ENCODE measurements at places on chromosomes 11 and 22.

GRCh38 chr22:24289741-24290163 is 19.1 kb downstream of the SPECC1L start:
- no peak for DNase-seq

GRCh38 chr11:106017093-106017492 is 4.9 kb downstream of the MSANTD4 start:
- DNase-seq = no peak

DNA sequence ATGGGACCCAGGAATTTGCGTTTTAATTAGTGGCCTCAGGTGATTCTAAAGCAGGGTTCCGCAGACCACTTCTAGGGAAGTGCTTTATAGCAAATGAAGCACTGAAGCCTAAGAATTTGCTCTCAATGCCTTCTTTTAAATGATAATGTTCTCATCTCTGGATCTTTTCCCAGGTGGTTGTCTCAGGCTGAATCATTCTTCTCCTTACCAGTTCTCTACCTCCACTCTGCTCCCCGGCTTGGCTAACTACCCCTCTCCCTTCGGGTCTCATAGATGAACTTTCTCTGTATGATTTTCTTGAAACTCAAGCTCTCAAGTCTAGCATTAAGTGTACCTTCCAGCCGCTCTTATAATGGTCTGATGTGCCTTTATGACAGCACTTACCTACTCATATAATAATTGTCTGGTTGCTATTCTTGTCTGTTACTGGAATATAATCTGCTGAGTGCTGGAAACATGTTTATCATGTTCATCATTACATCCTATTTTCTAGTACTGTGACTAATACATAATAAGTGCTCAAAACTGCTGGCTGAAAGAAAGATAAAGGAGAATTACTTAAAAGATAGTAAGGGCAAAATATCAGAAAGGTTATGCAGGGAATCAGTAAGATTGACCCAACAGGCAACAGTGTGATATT is 195.9 kb upstream of the SESN3 start:
- no peak for DNase-seq

GRCh38 chr11:79199729-79200354 is 241.0 kb downstream of the TENM4 start:
- no peak for DNase-seq

GRCh38 chr11:39374963-39375698 is 2084.3 kb downstream of the LRRC4C start:
- DNase-seq = no peak

DNA sequence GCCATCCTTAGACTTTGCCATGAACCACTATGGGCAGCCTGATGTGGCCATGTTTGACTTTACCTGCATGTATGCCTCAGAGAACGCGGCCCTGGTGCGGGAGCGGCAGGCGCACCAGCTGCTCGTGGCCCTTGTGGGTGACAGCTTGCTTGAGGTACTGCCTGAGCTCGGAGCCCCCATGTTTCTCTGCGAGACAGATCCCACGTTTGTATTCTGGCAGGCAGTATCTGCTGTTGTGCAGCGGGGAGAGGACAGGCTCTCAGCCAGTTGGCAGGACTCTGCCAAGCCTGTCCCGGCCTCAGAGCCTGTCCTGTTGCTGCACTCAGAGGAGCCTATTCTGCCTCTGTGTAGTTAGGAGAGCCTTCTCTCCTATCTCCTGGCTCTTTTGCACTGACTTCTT is 109.9 kb downstream of the MICAL2 start:
- DNase-seq = no peak

DNA sequence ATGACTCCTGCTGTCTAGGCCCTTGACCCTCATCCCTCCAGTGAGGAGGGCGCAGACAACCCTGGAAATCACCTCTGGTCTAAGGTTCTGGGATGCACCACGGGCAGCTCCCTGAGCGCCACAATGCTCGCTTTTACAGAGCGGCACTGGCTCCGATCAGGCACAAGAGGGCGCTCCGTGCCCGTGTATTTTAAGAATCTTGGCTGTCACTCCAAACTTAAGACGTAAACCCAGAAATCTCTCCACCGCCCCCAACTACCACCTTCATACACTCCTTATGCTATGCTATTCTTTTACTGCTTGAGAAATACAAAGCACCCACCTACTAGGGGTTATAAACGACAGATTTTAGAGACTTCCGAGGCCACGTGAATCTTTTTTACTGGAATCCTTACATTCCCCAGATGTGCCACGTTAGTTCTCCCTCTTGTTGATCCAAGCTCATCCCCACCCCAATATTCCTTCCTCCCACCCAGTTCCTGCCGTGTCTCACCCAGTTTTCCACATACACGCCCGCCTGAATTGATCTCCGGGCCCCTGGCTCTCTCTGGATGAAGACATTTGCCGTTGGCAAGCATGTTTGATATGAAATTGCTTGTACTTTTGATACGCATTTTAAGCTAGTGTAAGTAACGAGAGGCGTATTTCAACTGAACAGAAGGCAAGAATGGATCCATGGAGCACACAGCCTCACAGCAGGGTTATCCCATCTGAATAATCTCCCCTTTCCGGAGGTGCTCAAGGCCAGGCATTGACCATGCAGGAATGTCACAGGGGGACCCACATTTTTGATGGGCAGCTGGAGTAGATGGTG is 453.5 kb downstream of the OPCML start:
- DNase-seq = no peak

DNA sequence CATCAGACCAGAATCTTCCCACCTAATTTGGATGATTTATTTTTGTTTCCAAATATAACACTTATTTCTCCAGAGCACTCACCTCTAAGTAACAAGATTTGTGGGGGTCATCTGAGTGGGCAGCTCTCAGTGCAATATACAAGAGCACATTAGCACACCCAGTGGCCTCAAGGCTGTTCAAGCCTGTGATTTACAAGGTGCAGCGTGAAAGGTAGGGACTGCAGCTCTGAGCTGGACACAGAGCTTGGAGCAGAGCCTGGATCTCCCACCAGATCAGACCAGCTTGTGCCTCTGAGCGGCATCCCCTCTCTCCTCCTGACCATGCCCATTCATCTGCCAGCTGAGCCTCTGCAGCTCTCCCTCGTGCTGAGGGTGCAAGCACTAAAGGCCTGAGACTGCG is 323.3 kb upstream of the ZC3H12C start:
- no peak for DNase-seq

DNA sequence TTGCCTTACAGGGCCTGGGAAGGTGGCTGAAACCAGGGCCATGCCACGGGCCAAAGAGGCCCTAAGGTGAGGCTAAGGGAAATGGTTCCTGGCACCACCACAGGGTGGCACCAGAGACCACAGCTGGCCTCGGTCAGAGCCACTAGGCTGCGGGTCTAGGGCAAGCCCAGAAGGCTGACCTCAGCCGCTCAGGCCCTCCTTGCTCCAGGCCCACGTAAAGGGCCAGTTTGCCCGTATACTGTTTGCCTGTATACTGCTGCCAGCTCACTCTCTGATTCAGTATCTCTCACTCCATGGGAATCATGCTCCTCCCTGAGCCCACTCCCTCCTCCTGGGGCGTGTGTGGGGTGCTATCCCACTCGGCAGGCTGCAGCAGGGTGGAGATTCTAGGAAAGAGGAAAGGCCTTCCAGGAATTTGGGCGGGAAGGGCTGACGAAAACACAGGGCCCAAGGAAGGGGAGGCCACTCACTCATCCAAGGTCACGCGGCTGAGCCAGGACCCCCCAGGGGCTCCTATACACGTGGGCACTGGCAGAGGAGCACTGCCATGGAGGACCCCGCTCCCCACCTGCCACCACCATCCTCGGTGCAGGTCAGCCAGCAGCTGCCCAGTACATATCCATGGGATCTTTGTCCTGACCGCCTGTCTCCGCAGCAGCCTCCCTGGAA is 62.4 kb downstream of the NECTIN1 start:
- no peak for DNase-seq

- no peak for DNase-seq
Measured at GRCh38 chr11:73019996-73020395, 122.1 kb downstream of the FCHSD2 start.

DNA sequence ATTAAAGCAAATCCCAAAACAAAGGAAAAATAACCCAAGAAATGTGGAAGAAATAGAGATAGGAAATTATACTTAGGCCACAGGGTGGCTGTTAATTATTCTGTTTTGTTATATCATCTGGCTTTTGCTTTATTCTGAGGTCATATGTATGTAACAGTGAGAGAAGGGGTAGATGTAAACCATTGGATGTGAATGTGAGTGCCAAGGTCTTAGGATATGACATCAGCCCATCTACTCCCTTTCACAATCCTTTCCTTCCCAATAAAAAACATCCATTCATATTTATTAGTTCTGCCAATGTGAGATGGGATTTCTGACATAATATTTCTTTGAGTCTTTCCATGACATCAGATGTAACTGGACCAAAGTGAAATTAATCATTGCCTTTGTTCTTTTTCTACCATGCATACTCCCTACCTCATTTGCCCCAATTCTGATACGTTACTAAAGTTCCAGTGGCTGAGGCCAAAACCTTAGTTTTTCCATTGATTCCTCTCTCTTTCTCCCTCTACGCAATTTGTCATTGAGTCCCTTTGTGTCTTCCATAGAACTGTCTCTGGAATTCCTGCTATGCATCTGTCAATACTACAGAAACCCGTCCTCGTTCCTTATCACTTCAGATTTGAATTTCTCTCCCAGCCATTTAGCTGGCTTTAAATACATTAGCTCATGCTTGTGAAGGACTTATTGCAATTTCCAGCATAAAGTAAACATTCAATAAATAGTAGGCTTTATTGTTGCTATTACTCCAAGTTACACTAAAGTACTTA is 170.3 kb downstream of the ARHGAP42 start:
- no peak for DNase-seq

DNA sequence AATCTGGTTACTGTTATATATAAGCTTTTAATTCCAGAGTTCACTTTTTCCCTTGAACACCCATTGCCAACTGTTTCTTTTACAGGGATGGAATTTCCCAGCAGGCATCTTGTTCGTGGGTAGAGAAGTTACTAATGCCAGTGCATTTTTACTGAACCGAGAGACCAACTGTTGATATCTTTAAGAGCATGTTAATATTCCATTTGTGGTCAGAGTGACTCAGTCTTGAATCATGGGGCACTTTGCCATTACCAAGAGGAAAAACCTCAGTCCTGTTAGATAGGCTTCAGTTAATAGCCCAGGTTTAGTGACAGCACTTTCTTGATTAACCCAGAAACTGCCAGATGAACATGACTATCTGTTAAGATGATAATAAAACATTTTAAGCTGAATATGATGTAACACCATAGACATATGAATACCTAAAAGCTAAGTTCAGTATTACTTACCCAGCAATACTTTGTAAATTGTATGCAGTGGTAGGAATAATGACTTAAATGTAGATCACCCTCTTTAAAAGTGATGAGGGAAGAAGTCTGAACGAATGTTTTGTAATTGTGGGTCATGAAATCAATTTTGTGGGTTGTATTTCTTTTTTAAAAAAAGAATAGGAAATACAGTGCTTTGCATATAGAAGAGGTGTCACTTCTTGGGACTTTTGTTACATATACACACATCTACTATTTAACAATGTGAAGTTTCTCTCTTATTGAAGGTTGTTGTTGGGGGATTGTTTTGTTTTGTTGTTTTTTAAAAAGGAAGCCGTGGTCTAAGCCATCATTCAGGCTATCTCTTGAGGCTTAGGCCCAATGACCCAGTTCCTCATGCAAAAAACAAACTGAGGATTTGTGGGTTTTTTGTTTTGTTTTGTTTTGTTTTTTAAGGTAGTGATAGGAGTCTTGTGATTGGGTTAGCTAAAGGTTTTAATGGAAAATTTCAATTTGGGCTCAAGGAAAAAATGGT is 79.2 kb upstream of the GRIK4 start:
- no peak for DNase-seq

GRCh38 chr11:77211594-77212251 is 83.7 kb downstream of the MYO7A start:
- no peak for DNase-seq

DNA sequence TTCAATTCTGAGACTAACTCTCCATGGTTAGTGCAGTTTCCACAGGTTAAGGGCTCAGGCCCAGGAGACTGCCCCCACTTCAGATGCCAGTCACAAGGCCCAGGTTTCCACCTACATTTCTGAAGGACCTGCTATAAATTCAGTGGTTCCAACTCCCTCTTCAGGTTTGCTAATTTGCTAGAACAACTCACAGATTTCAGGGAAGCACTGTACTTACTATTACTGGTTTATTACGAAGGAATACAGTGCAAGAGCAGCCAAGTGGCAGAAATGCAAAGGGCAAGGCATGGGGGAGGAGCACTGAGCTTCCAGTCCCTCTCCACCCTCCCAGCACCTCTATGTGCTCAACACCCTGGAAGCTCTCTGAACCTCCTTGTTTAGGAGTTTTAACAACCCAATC is 39.3 kb upstream of the SPON1 start:
- no peak for DNase-seq

- DNase-seq = no peak
Measured at GRCh38 chr22:24181996-24182899, 961 bp downstream of the SUSD2 start.

DNA sequence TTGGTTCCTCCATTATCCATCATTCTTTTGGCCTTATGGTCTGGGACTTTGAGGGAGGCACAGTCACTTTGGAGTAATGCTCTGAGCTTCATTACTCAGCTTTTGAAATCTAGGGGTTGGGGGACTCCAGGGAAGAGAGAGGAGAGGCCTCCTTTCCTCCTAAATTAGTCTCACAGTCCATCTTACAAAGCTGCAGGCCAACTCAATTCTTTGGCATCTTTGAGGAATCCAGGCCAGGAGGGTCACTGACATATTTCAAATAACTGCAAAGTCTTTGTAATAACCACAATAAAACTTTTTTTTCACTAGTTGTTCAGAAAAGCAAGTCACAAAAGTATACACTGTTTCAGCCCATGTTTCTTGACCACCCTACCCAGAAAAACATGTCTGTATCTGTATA is 73.3 kb upstream of the FAR1 start:
- DNase-seq = no peak

GRCh38 chr11:75768909-75769771 is 562 bp downstream of the DGAT2 start:
- no peak for DNase-seq

- DNase-seq = no peak
Measured at GRCh38 chr22:30822216-30823014, 127.7 kb downstream of the OSBP2 start.

- no peak for DNase-seq
Measured at GRCh38 chr11:8477151-8477550, 116.9 kb downstream of the STK33 start.

DNA sequence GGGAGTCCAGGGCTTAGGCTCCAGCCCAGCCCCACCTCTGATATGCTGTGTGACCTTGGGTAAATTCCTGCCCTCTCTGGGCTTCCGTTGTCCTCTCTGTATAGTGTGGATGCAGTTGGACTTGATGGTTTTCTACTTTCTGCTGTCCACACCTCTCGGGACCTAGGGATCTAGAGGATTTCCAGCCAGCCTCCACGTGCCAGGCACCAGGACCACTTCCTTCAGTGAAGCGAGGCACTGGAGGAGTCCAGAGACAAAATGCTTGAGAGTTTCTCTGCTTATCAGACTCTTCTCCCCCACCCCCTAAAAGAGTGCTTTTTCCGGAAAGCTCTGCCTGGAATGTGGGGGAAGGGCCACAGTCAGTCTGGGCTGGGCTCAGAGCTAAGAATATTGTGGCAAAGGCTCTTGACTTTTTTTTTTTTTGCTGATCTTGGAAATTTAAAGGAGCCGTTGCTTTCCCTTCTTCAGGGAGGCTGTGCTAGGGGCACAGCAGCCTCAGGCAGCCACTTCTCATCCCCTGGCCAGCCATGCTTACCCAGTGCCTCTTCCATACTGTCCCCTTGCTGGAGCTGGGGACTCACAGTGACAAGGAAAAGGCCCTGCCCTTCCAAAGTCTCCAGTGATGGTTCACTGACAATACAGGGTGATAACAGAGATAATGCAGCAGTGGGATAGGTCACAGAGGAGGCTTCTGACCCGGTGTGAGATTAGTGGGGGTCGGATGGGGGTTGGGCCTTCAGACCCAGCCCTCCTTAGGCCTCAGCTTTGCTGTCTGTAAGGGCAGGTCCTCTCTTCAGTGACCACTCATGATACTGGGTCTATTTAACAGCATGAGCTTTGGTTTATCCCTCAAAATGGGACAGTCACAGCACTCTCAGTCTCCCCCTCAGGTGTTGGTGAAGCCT is 2.9 kb upstream of the SERPINH1 start:
- no peak for DNase-seq

Data from NCI-H1417 treated with DMSO at 0.1 percent for 48 hours (cell line).